ENCODE measurements at places on chromosomes 4 and X.
A peak's percentile ranks its signal among the peaks of the same experiment; 100 is the strongest.

GRCh38 chr4:75699299-75699698 lies 25.1 kb upstream of the USO1 start:
- no peak for DNase-seq

- no peak for DNase-seq
These were observed 58.5 kb downstream of the ADD1 start for GRCh38 chr4:2902126-2902525.

DNA sequence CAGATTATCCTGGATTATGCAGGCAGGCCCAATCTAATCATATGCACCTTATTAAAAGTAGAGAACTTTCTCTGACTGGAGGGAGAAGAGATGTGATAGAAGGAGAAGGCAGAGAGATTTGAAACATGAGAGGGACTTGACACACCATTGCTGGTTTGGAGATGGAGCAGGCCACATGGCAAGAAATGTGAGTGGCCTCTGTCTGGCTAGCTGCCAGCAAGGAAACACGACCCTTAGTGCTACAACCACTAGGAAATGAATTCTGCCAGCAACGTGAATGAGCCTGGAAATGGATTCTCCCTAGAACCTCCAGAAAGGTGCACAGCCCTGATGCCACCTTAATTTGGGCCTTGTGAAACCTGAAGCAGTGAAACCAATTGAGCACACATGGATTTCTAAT lies 79.5 kb upstream of the MBNL3 start:
- no peak for DNase-seq

DNA sequence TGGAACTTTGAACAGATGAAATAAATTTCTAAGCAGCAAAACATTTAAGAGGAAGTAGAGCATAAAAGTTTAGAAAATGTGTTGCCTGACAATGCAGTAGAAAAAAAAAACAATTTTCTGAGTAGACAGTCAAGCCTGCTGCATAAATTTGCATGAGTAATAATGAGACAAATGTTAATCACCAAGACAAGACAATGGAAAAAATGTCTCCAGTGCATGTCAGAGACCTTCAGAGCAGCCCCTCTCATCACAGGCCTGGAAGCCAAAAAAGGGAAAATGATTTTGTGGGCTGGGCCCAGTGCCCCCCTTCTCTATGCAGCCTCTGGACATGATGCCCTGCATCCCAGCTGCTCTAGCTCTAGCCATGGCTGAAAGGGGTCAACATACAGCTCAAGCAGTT lies 204.6 kb downstream of the COX18 start:
- no peak for DNase-seq

- DNase-seq: peak; percentile 45
These were observed 58.9 kb upstream of the PGM2 start for GRCh38 chr4:37767546-37767945.

DNA sequence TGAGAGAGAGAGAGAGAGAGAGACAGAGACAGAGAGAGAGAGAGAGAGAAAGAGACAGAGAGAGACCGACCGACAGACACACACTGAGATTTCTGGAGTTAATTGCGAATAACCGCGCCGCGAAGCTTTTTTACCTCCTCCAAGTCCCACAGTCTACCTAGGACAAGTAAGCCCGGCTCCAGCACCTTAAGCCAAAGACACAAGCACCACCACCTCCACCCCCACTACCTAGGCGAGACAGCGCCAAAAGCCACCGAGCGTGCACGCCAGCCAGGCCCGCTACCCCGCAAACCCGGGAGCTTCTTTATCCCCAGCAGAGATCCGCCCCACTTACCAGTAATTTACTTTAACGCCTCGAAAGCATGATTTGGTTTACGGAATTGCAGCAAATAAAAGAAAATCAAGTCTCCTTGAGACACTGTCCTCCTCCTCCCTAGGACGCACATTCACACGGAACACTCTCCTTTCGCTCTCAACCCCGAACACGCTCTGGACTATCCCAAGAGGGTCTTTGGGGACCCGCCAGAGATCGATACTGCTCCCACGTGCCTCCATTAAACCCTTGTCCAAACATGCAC lies 649.6 kb upstream of the DIPK2B start:
- no peak for DNase-seq

DNA sequence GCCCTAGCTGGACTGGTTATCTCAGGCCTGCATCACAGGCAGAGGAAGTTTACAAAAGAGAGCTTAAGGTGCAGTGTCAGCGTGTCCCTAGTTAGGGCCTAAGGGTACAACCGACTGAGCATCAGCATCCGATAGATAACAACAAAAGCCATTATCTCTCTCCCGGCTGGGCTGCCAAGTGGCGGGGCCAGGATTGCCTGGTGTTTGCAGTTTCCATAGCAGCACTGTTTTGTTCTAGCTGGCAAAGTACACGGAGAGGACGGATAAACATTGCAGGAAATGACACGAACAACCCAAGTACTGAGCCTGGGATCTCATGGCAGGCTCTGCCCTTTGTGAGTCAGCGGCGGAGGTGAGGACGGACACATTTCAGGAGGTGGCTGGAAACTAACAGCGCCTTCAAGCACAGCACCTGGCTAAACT lies 104.7 kb upstream of the NOCT start:
- DNase-seq: peak; percentile 76

GRCh38 chr4:180422989-180423711 lies 1820.1 kb upstream of the TENM3 start:
- DNase-seq: no peak

GRCh38 chr4:98482503-98482846 lies 175.9 kb downstream of the TSPAN5 start:
- no peak for DNase-seq

DNA sequence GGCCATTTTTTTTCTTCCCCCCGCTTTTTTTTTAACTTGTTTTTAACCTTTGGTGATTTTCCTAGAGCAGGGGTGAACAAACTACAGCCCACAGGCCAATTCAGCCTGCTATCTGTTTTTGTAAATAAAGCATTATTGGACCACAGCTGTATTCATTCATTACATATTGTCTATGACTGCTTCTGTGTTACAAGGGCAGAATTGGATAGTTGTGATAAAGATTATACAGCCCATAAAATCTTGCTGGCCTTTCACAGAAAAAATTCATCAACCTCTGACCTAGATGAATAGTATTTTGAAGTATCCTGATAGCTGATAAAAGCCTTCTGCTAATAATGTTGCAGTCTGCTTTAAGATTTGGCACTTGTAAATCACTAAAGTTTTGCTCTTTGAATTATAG lies 63.4 kb downstream of the SMAD1 start:
- no peak for DNase-seq

GRCh38 chr4:189128341-189128740 lies 812.3 kb upstream of the FRG1 start:
- no peak for DNase-seq

DNA sequence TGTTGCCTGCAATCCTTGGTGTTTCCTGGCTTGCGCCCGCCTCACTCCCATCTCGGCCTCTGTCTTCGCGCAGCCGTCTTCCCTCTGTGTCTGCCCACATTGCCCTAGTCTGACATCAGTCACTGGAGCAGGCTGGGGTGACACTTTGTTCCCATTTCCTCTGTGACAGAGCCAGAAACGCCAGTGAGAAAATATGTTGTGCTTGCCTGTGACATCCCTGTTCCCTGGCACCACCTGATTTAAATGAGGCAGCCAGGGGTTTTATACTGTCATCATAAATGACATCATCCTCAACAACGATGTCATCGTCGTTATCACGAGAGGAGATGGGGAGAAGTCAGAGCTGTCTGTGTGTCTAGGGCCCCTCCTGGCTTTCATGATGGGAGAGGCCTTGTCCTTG lies 29.1 kb downstream of the ZNF185 start:
- DNase-seq: no peak

DNA sequence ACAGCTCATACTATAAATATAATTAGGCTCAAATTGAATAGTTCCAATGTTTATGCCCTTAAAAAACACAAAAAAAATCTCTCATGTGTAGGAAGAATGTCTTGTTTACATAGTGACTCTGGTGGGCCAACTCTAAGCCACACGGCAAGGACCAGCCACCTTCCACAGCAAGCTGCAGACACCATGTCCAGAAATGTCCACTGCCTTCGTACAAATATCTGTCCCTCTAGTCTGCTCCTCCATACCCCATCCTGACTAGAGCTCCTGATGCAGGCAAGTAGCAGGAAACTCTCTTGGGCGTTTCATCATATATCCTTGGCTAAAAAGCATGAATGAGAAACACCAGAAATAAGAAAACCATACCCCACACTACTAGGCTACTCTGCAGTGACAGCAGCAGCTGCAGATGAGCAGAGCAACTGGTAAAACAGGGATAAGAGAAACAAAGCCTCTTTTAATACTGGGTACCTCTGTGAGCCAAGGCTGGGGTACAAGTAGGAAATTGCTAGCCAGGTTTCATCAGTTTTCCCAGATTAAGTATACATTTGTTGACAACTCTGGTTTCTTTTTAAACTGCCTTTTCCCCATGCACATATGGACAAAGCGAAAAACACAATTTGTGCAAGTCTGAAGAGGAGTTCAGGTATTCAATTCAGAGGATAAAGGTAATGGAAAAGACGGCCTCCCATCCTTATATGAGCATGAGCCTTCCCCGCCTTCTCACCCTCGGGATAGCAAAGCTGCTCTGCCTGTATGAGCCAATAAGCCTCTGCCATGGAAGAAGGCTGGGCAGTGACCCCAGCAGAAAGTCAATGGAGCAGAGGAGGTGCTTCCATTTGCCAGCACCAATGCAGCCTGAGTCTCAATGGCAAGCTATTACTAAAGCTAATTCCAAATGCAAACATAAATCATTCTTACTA lies 245.4 kb downstream of the DCLK2 start:
- DNase-seq: no peak

GRCh38 chr4:161841759-161842158 lies 322.0 kb downstream of the FSTL5 start:
- no peak for DNase-seq

DNA sequence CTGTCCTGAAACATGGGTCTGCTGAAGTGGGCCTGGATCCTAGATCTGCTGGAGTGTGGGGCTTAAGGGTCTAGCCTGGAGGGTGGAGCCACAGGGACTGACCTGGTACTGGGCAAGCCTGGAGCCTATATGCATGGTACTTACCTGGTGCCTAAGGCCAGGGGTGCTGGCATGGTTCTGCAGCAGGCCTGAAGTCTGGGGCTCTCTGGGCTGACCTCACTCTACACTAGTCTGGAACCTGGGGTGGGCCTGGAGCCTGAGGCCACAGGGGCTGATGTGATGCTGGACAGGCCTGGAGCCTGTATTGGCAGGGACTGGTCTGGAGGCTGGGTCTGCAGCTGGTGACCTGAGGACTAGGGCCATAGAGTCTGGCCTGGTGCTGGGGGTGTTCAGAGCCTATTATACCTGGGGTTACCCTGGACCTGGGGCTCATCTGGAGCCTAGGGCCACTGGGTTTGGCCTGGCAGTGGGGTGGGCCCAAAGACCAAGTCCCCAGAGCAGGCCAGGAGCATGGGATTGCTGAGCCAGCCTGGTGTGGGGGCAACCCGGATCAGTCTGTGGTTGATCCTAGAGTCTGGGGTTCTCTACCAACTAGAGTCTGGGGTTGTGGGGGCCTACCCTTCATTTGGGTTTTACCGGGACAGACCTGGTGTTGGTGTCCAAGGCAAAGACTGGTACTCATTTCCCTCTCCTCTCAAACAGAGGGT lies 179.6 kb downstream of the SLC4A4 start:
- DNase-seq: no peak

DNA sequence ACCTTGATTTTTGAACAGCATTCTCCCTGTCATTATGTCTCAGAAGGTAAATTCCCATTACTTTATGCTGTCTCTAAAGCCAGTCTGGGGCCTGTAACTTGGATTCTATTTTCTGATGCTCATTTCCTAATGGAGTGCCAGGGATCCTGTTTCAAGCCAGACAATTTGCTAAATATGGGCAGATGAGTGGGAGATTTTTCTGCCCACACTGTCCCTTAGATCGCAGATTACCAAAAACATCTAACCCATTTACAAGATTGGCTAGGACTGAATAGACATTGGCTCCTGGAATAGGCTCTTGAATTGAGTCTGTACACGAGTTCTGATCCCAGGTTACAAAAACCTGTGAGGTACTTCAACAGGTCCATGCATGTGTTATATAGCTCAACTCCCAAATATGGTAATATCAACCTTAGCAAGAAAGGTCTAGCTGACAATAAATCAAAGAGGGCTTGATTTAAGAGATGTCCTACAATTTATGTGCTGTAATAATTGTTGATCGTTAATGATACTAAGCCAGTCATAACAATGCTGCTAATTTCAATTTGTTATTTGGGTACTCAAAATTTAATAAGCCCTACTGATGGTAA lies 5.7 kb downstream of the GPC3 start:
- no peak for DNase-seq

- DNase-seq: no peak
These were observed 423.1 kb upstream of the INTU start for GRCh38 chr4:127209580-127210095.

DNA sequence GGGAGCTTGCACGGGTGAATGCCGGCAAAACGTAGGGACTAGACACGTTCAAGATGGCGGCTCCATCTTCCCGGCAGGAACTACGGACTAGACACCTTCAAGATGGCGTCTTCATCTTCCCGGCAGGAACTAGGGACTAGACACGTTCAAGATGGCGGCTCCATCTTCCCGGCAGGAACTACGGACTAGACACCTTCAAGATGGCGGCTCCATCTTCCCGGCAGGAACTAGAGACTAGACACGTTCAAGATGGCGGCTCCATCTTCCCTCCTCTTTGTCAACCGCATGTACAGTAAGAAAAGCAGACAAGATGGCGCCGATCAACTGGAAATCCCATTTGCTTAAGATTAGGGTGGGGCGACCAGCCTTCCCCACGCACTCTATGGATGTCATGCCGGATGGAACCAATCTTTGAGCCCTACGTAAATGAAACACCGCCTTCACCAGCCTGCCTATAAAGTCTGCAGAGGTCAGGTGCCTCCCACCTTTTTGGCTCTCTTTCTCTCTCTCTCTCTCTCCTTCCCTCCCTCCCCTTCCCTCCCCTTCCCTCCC lies 222.4 kb downstream of the CRLF2 start:
- peak; percentile 23 for DNase-seq

DNA sequence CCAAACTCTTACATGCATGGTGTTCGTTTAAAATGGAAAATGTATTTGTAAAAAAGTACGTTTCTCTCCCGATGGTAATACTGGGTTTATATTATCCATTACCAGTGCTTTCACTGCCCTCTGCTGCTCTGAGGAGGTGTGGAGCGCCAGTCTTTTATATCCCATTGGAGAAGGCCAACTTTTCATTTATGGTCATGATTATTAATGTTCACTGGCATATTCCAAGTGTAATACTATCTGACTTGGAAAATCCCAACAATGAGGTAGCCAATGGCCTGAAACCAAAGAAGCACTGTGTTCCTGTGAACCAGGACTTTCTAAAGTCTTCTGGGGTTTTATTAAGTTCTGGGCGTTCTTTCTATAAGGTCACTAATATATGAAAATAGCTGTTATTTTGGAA lies 80.7 kb downstream of the SYNPO2 start:
- no peak for DNase-seq

Data from epithelial cell of proximal tubule (primary cell).